Spleen (tissue), 13 donors: ENCODE measurements at places on chromosomes 7 and 10. TPM values are rescaled to one million over a fixed set of nuclear protein-coding genes. Genes with fewer than 3 reads are reported as not detected.

- H3K27me3 ChIP-seq: no peaks in the 10 kb centered on the region
- H3K27ac ChIP-seq: no peak overlapping the region
- H3K36me3 ChIP-seq: no peaks in the 10 kb centered on the region
- no peaks in the 10 kb centered on the region for H3K4me1 ChIP-seq
- DNase-seq: no peak
Observed at GRCh38 chr10:29297678-29298077, 8.8 kb downstream of the LYZL1 start.

GRCh38 chr10:94349327-94349726 lies 13.4 kb downstream of the NOC3L start:
- no peak overlapping the region for H3K4me3 ChIP-seq
- H3K27me3 ChIP-seq: no peaks in the 10 kb centered on the region
- peaks cover 94% of the 10 kb centered on the region for H3K36me3 ChIP-seq
- H3K27ac ChIP-seq: no peak overlapping the region
- no peak for DNase-seq

- H3K4me1 ChIP-seq: peaks cover 8% of the 10 kb centered on the region
- H3K27me3 ChIP-seq: no peaks in the 10 kb centered on the region
- no peaks in the 10 kb centered on the region for H3K36me3 ChIP-seq
Observed at GRCh38 chr7:155640629-155641028, 3.8 kb upstream of the RBM33 start.

DNA sequence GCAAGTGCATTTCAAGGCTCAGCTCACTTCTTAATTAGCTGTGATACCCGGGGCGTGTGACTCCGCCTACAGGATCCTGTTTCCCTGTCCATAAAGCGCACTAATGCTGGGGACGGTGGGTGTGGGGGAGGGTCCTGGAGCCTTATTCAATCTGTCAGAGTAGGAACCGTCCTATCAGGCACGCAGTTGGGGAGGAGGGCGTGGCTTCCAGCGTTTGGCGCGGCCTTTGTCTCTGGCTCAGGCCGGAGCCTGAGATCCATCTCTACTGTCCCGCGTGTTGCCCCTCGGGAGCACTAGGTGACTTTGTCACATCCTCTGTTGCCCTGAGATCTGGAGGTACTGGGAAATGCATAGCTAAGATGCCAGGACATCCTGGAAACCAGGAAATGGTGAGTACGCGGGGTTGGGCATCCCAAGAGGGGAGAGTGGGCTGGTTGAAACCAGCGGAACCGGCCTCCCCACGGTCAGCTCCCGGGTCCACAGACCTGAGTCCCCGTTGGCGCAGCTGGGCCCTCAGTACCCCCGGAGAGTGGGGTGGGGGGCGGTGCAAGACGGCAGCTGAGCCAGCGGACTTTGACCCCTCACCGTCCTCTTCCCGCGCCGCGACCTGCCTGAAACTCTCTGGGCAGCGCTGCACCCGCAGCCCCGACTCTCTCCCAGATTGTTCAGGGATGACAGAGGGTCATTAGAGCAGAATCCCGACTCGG lies 104.4 kb upstream of the ZNF92 start:
- peaks cover 7% of the 10 kb centered on the region for H3K4me1 ChIP-seq
- peak overlapping the region; percentile 21 for H3K4me3 ChIP-seq
- peaks cover 38% of the 10 kb centered on the region for H3K27me3 ChIP-seq
- DNase-seq: no peak

- no peak for DNase-seq
- no peak overlapping the region for H3K27ac ChIP-seq
- no peak overlapping the region for H3K4me3 ChIP-seq
- no peaks in the 10 kb centered on the region for H3K36me3 ChIP-seq
Observed at GRCh38 chr7:135490783-135491182, 19.1 kb downstream of the CNOT4 start.

GRCh38 chr10:112981553-112981952 lies 31.5 kb downstream of the TCF7L2 start:
- H3K4me1 ChIP-seq: peaks cover 18% of the 10 kb centered on the region
- H3K36me3 ChIP-seq: no peaks in the 10 kb centered on the region
- no peaks in the 10 kb centered on the region for H3K27me3 ChIP-seq
- no peak overlapping the region for H3K27ac ChIP-seq

- H3K36me3 ChIP-seq: no peaks in the 10 kb centered on the region
- no peak for DNase-seq
- H3K27ac ChIP-seq: no peak overlapping the region
- no peaks in the 10 kb centered on the region for H3K4me1 ChIP-seq
- H3K27me3 ChIP-seq: no peaks in the 10 kb centered on the region
Observed at GRCh38 chr7:82317257-82317721, 126.3 kb downstream of the CACNA2D1 start.

The PILRA gene
- total RNA-seq: 61.1 TPM

DNA sequence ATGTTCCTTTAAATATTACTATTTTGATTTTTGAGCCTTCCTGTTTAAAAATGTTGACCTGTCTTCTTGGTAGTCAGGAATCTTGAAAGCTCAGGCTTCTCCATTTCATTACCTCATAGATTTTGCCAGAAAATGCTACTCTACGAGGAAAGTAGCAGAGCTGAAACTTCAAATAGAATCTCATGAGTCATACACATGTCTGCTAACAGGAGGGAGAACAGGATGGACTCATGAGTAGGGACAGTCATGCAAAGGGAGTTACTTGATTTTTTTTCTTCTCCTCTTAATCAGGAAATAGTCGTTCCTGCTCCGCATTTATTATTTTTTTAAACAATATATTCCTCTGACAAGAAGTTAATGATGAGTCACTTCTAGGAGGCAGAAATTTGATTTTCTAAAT lies 37.0 kb upstream of the MINDY3 start:
- peaks cover 50% of the 10 kb centered on the region for H3K27me3 ChIP-seq
- no peaks in the 10 kb centered on the region for H3K4me1 ChIP-seq
- no peaks in the 10 kb centered on the region for H3K36me3 ChIP-seq
- H3K27ac ChIP-seq: no peak overlapping the region
- DNase-seq: no peak

- H3K27me3 ChIP-seq: no peaks in the 10 kb centered on the region
- H3K36me3 ChIP-seq: no peaks in the 10 kb centered on the region
- no peak overlapping the region for H3K4me3 ChIP-seq
- H3K27ac ChIP-seq: no peak overlapping the region
Observed at GRCh38 chr7:70426249-70426880, 705.6 kb upstream of the GALNT17 start.
